NCI-H187 treated with DMSO at 0.1 percent for 48 hours (cell line): ENCODE measurements at places on chromosomes 11 and 22.

GRCh38 chr11:111107501-111107900 lies 138.0 kb upstream of the POU2AF2 start:
- DNase-seq: no peak

- no peak for DNase-seq
Measured at GRCh38 chr11:35166369-35167360, 27.7 kb downstream of the CD44 start.

GRCh38 chr11:60706931-60707330 lies 7.5 kb downstream of the MS4A8 start:
- no peak for DNase-seq

GRCh38 chr11:43397251-43397650 lies 38.5 kb downstream of the TTC17 start:
- no peak for DNase-seq

DNA sequence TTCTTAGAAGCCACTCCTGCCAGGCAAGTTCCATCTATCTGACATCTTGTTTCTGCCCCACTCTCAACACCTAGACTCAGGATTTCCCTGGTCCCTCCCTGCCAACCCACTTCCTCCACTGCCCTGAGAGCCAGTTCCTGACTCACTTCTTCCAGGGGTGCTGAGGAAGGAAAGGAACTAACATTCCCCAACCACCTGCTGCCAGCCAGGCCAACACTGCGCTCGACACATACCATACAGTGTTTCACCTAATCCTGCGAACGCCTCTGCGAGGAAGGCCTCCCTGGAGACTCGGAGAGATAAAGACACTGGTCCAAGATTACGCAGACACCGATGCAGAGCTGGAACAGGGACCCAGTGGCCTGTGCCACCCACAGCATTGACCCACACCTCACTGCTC lies 40.2 kb downstream of the MICAL3 start:
- DNase-seq: no peak

- DNase-seq: no peak
Measured at GRCh38 chr22:48563966-48564330, 1263.7 kb downstream of the BRD1 start.

DNA sequence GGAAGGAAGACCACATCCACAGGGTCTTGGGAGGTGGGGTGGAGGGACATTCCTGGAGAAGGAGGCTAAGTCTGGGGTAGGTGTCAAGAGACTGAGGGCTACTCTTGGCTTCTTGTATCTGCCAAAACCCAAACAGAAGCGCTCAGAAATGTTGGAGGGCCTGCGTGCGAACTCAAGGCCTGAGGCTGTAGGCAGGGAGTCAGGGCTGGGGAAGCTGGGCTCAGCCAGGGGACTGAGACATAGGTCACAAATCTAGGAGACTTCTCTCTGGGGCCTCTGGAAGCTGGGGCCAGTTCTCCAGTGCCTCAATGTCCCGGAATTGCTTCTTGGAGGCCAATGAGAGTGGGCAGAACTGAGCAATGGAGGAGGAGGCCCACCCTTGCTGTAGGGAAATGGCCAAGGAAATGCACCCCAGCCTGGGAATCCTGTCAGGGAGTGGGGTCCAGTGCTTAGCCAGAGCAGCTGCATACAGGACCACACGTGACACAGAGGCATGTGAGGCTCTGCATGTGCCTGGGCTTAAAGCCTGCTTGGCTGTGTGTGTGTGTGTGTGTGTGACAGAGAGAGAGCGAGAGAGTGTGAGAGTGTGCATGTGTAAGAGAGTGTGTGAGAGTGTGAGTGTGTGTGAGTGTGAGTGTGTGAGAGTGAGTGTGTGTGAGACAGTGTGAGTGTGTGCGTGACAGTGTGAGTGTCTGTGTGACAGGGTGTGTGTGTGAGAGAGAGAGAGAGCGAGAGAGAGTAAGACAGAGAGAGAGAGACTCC lies 141.3 kb downstream of the ST3GAL4 start:
- DNase-seq: no peak

- DNase-seq: no peak
Measured at GRCh38 chr11:12815129-12815480, 140.9 kb downstream of the TEAD1 start.

DNA sequence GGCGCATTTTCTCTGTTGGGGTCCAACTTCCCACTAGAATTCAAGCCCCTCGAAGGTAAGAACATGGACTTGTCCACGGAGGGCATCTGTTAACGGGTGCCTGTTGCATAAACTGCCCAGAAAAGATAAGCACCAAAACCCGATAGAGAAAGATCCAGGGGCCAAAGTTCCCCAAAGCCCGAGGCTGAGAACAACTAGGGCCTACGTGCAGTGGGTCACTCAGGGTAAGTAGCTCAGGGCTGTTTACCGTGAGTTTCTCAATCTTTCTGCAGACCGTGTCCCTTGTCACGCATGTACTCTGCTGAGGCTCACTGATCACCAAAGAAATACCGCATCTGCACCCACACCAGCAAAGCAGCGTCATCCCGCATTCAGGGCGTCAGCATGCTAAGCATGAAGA lies 24.4 kb downstream of the PGA5 start:
- no peak for DNase-seq

DNA sequence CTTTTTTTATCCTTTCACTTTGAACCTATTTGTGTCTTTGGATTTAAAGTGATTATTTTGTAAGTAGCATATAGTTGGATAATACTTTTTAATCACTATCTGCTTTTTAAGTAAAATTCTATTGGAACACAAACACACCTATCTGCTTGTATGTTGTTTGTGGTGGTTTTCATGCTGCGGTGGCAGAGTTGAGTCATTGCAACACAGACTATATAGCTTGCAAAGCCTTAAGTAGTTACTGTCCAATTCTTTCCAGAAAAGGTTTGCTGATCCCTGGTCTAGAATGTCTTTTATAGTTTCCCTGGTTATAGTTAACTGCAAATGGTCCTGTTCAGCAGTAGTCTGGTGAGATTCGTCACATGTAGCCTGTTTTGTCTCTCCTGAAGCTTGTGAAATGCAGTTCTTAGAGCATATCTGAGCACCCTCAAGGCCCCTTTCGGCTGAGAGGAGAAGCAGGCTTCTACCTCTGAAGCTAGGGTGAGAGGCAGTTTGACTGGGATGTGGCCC lies 21.5 kb downstream of the SHANK3 start:
- DNase-seq: no peak

DNA sequence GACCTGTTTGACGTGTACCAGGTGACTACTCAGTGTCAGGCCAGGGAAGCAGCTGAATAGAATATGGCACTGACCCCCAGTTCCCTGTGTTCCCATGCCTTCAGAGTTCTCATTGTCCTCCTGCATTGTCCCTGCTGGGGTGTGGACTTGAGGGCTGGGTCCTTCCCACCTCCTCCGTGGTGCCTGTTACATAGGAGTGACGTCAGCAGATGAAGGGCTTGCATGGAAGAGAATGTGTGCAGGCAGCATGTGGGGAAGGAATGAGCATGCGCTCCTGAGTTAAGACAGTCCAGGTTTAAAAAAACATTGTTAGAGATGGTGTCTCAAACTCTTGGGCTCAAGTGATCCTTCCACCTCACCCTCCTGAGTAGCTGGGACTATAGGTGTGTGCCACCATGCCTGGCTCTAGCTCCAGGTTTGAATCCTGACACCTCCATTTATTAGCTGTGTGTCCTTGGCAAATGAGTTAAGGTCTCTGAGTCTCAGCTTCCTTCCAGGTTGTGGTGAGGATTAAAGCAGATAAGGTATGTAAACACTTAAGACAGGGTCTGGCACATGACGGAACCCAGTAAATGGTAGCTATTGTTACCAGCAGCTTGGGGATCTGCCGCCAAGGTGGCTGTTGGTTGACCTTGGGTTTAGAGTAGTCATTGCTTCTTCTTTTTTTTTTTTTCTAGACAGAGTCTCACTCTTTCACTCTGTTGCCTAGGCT lies 7.5 kb upstream of the SOX10 start:
- DNase-seq: no peak

DNA sequence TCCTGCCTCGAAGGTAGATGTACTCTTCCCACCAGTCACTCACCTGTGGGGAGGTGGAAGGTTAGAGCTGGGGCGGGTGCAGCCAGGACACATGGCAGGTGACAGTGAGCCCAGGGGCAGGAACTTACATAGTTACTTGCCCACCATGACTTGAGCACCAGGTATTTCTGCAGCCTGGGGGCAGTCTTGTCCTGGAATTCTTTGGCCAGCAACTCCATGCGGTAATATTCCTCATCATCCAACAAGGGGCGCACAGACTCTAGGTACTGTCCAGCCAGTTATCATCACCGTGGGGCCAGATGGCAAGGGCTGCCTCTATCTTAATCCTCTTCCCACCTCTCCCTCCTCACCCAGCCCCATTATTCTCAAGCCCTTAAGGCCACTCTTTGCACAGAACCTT lies 2.2 kb downstream of the CPT1B start:
- DNase-seq: no peak

- no peak for DNase-seq
Measured at GRCh38 chr11:32729976-32730375, 64.5 kb downstream of the CCDC73 start.

DNA sequence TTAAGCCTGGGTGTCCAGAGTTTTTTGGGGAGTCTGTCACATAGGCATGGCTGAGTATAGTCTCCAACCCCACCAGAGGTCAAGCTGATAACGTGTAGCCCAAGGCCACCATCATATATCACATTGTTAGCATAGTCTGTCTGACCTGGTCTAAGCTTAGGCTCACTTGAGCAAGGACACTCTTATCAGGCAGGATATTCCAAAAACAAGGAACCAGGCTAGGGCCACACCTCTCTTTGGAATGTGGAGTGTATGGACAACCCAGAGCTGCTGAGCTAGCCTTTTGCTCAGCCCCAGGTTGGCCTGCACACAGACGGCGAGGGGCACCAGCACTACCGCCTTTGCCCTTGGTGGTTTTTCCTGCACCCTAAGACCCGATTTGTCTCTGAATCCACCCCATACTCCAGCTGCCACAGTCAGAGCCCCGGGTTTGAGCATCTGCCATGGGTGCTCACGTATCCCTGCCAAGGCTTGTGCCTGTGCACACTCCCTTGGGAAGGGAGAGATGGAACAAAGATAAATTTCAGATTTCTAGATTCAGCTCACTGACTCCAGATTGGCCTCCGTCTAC lies 7.2 kb downstream of the SNAP29 start:
- no peak for DNase-seq

- no peak for DNase-seq
Measured at GRCh38 chr22:17483688-17484372, 79.5 kb upstream of the SLC25A18 start.

DNA sequence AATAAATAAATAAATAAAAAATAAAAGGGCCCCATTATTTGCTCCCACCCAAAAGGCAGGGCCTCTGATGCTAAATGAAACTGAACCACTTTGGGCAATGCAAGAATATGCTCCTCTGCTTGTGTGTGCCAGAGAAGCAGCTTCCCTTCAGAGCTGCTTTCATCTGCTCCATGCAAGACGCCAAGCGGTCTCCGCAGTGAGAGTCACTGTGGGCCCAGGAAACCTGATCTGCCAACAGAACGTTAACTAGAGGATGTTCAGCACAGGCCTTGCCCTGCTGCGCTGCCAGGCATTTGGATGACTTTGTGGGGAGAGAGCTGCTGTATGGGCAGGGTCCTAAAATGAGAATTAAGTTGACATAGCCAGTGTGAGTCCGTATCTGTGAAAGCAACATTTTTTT lies 43.7 kb upstream of the APOA1 start:
- DNase-seq: no peak

GRCh38 chr22:29207243-29207550 lies 1.5 kb downstream of the EMID1 start:
- no peak for DNase-seq

- no peak for DNase-seq
Measured at GRCh38 chr11:74141241-74141695, 29.5 kb downstream of the C2CD3 start.

GRCh38 chr11:42657169-42657568 lies 654.6 kb upstream of the API5 start:
- no peak for DNase-seq

- DNase-seq: no peak
Measured at GRCh38 chr11:27649800-27650199, 50.5 kb downstream of the BDNF start.

DNA sequence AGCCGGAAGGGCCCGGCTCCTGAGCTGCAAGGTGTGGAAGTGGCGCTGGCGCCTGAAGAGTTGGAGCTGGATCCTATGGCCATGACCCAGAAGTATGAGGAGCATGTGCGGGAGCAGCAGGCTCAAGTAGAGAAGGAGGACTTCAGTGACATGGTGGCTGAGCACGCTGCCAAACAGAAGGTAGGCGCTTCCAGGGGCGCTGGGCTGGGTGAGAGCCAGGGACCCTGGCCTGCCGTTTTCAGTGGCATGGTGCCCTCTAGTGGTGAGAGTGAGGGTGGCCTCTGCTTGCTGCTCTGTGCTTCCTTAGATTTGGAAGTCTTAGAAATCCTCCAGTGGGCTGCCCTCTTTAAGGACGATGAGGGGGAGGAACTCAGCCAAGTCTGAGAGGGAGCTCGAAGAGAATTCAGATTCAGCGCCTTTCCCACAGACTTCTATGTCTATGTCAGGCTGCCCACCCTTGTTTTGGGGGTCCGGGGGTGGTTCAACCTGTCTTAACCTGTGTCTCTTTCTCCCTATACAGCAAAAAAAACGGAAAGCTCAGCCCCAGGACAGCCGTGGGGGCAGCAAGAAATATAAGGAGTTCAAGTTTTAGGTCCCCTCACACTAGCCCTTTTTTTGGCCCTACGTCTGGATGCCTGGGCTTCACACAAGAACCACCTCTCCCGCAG lies 1.8 kb upstream of the PACS1 start:
- no peak for DNase-seq

- no peak for DNase-seq
Measured at GRCh38 chr22:41898645-41899044, 16.2 kb downstream of the SHISA8 start.

DNA sequence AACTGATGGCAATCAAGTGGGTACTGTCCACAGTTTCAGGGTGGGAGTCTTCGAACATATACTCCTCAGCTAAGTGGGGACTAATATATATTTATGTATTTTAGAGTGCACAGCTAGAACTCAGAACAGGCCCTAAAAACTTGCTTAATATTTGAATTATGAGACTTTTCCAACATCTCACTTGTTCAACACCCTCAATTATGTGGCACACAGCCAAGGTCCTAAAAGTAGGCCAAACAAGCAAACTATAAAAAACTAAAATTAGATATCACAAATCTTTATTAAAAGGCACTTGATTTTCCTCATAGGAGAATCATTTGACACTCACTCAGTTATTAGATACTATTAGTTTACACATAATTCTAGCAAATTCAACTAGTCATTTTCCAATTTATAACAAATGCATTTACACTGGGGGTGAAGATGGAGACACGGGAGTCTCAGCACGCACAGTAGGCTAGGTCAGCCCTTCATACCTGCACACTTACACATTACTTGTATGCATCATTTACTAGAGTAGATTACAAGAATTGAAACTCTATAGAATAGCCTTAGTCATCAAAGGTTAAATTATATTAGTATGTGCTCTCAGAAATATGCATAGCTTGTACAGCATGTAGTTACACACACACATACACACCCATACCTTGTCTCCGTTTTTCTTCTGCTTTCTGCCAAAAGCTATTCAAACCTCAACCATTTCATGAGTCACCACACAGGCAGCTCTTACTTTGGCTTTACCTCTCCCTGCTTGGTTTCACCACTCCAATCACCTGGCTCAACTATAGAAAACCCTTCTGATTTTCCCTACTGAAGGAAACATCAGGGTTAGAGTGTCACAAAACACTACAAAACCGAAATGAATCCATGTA lies 171.5 kb downstream of the SBF2 start:
- DNase-seq: no peak
